ENCODE measurements at places on chromosomes 13 and 19.

DNA sequence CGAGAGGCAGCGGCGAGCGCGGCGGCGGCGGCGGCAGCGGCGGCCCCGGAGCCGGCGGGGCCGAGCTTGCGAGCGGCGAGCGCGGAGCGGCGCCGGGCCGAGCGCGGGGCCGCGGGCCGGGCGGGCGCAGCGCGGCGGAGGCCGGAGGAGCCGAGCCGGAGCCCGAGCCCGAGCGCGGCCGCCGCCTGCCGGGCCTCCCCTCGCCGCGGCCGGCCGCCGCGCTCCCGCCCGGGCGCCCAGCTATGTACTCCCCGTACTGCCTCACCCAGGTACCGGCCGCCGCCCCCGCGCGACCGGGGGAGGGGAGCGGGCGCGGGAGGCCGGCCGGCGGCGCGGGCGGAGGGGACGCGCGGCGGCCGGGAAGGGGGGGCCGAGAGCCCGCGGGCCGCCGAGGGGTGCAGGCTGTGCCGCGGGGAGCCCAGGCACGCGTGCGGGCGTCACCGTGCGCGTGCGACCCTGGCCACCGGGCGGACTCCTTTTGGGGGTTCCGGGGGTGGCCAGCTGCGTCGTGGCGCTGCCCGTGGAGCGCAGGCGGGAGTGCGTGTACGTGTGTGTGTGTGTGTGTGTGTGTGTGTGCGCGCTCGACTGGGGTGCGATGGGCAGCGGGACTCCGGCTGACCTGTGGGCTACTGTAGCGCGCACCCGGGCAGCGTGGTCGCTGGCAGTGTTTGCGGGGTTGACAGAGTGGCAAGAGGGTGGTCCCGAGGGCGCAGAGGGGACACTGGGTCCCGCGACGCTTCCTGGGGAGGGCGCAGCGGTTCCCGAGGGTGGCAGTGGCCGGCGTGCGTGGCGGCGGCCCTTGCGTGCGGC, 526 bp downstream of the NFIX start:
- no peak for DNase-seq

DNA sequence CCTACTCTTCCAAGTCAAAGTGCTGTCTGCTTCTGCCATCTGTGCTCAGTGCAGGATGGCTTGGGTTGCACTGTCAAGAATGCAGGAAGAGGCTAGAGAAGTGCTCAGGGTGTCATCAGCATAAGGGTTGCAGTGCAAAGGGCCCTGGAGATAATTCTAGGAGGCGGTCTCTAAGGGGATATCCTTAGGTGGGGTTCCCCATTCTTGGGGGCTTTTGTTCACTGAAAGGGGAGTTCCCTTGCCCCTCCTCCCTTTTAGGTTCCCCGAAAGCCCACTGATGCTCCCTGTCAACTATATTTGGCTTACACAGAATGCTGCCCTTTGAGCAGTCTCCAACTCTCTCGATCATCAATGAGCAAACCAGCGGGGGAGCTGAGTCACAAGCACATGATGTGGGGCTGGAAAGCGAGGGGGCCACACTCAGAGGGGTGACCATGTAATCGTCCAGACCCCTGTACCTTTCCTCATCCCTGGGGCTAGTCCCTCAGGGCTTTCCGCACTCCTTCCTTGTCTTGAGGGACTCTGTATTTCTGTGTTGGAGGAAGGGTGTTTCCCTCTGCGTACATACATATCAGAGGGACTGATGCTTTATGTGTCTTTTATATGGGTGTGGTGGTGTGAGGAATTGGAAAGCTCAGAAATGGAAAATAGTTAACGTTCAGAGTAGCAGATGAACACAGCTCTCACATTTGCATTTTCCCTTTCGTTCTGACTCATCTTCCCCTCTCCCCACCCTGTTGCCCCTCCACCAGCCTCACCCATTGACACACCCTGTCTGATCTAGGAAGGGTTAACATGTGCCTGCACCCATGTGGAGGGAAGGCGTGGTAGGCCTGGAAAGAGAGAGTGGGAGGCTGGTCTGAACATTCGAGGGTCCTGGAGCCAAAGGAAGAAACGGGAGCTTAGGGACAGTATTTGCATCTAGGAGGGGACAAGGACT, 6.7 kb downstream of the ZBTB32 start:
- DNase-seq: no peak

GRCh38 chr13:79581870-79582315, 100.9 kb downstream of the NDFIP2 start:
- DNase-seq: no peak

DNA sequence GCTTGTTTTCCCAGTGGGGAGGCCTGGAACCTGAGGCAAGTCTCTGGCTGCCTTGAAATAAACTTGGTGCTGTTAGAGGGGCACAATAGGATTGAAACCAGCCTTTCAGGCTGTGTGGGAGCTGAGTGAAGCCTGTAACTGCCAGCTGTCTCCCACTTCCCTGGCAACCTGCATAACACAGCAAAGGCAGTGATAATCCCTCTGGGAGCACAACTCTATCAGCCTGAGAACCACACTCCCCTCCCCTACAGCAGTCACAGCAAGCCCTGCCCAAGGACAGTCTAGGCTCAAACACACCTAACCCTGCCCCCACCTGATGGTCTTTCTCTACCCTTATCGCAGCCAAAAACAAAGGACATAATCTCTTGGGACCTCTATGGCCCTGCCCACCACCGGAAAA, 683.8 kb upstream of the ATXN8OS start:
- no peak for DNase-seq

DNA sequence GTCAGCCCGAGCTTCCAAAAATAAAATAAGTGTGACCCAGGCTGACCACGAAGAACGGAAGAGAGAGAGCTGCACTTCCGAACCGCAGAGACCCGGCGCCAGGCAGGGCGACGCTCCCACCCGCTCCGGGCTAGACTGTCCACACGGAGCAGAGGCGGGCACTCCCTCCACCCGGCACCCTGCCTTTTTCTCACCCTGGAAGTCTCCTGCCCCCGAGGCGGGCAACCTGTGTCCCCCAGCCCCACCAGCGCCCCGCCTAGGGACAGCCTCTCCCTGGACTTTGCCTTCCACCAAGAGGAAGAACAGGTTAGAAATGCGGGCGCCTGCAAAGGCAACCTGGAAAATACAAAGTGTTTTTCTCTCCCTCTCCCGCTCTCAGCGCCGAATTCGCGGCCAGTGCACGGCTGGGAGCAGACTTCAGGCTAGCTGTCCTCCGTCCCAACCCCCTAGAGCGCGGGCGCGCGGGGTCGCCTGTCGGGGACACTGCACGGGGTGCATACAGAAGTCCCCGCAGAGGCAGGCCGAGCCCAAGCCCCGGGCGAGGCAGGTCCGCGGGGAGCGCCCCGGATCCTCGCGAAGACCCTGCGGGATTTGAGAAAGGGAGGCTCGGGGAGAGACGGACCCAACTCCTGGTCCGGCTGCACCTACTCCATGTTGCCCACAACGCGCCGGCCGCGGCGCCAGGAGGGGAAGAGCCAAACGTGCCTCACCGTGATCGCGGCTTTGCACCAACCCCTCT, 845 bp downstream of the SPRY2 start:
- peak; percentile 84 for DNase-seq

DNA sequence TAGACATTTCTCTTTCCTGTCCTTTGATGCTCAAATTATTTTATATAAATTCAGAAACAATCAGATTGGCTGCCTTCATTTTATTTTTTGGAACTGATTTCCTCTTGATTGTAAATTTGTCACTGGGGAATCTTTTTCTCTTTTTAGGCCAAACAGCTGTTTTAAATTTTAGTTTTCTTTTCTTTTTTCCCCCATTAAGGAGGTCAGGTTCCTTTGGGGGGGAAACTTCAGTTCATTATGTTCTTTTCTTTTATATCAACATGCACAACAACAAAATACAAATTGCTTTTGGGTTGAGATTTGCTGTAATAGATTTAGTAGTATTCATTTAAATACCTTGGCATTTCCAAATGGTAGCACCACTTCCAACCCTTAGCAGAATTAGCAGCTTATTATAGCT, 264.8 kb upstream of the SPRY2 start:
- no peak for DNase-seq

- DNase-seq: no peak
Observed at GRCh38 chr19:18333680-18334079, 6.7 kb upstream of the PGPEP1 start.

DNA sequence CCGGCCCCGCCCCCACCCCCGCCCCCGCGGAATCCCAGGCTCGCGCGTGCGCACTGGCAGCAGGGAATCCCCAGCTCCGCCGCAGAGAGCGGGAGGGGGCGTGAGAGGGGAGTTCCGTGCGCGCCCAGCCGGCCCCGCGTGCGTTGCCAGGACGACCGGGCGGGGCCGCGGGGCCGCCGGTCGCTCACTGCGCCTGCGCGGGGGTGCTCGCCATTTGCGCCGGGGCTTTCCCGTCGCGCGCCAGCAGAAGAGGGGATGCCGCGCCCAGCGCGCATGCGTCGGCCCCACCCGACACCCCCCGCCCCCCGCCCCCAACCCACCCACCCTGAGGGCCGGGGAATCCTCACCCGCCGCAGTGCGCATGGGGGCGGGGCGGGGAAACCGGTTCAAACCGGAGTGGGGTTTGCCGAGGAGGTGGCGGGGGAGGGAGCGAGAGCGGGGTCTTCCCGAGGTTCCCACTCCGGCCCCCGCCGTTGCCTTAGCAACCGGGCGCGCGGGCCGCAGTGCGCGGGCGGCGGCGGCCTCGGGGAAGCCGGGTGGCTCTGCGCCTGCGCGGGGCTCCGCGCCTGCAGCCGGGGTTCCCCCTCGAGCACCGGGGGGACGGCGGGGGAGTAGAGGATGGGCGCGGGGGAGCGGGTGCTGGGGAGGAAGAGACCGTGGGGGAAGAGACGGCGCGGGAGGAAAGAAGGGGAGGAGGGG, 15.1 kb downstream of the CCDC124 start:
- peak; percentile 76 for DNase-seq

- DNase-seq: no peak
Observed at GRCh38 chr19:2987797-2988196, 10.4 kb downstream of the TLE6 start.

GRCh38 chr13:52195401-52195837, 36.0 kb upstream of the NEK3 start:
- peak; percentile 48 for DNase-seq

DNA sequence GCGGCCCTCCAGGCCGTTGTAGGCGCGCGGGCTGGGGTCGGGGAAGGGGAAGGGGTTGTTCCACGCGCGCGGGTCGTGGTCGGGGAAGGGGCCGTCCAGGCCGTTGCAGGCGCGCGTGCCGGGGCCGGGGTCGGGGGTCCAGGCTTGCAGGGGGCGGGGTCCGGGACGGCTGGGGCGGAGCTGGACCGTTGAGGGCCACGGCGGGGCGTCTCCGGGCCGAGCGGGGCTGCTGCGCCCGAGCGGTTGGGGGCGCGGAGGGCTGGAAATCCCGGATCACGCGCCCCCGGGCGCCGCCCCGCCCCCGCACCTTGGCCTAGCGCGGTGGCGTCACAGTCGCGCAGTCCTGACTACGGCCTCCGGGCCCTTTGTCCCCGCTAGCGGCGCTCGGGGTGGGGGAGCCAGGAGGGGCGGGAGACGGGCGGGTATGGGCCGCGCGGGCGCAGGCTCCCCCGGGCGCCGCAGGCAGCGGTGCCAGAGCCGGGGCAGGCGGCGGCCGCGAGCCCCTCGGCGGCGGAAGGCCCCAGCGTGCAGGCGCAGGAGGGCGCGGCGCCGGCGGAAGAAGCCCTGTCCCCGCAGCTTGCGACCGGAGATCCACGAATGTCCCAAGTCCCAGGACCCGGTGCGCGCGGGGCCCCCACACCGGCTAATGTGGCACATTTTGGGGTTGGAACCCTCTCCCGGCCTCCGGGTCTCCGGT, 665 bp downstream of the GPX4 start:
- DNase-seq: no peak

- DNase-seq: no peak
Observed at GRCh38 chr13:25731536-25731935, 320.3 kb downstream of the SHISA2 start.

DNA sequence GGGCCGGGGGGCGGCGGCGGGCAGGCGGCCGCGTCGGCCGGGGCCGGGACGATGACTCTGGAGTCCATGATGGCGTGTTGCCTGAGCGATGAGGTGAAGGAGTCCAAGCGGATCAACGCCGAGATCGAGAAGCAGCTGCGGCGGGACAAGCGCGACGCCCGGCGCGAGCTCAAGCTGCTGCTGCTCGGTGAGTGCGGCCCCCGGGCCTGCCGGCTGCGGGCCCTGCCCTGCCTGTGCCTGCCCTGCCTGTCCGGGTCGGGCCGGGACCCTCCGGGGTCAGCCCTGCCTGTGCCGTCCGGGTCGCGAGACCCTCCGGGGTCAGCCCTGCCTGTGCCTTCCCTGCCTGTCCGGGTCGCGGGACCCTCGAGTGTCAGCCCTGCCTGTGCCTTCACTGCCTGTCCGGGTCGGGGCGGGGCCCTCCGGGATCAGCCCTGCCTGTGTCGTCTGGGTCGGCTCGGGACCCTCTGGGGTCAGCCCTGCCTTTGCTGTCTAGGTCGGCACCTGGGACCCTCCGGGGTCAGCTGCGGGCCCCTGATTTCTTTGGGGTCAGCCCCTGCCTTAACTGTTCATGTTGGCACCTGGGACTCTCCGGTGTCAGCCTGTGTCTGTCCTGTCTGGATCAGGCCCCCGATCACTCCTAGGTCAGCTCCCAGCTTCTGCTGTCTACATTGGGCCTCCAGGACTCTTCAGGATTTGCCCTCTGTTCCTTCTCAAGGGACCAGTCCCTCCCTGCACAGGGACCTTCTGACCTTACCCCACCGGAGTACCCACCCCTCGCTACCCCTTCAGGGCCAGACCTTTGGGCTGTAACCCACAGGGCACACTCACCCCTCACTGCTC, 659 bp downstream of the GNA11 start:
- no peak for DNase-seq

GRCh38 chr13:80363890-80364503, 23.1 kb upstream of the SPRY2 start:
- peak; percentile 31 for DNase-seq

- no peak for DNase-seq
Observed at GRCh38 chr13:27839809-27840467, 47.7 kb downstream of the GSX1 start.

- no peak for DNase-seq
Observed at GRCh38 chr19:18501832-18502231, 20.0 kb downstream of the ELL start.

GRCh38 chr13:27379694-27380641, 44.5 kb upstream of the GTF3A start:
- DNase-seq: peak; percentile 70

- no peak for DNase-seq
Observed at GRCh38 chr13:100131863-100132574, 43.1 kb downstream of the PCCA start.

DNA sequence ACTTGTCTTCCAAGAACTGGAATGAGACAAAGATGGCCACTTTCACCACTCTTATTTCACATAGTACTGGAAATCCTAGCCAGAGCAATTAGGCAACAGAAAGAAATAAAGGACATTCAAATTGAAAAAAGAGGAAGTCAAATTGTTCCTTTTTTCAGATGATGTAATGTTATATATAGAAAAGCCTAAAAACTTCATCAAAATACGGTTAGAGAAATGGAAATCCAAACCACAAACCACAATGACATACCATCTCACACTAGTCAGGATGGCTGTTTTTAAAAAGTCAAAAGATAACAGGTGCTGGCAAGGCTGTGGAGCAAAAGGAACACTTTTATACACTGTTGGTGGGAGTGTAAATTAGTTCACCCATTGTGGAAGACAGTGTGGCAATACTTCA, 113.3 kb upstream of the SPRY2 start:
- no peak for DNase-seq

- DNase-seq: no peak
Observed at GRCh38 chr13:90918536-90918935, 429.0 kb upstream of the MIR17HG start.

Data from NCI-H526 treated with DMSO at 0.1 percent for 48 hours (cell line).